Stimulated activated CD8-positive, alpha-beta memory T cell treated with anti-CD3 and anti-CD28 coated beads, Interleukin-15, amount 100 ng/mL, for 4 hours (primary cell): ENCODE measurements at places on chromosomes 2 and 18.

- DNase-seq, result no peak
These were observed 416.8 kb upstream of the MYT1L start for GRCh38 chr2:2747797-2748301.

DNA sequence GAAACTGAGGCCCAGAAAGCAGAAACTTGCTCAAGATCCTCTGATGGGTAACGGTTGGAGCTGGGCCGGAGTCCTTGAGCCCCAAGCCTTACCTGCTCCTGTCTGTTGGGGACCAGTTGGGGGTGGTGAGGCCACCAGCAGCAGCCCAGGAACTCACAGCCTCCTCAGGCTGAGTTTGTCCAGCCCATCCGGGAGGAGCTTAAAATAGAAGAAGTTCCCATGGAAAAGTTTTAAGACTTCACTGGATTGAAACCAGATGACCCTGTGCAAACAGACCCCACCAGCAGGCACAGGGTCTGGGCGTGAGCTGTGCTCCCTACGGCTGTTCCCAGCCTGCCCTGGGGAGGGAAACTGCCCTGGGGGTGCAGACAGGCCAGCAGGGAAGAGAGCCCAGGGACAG, 40.6 kb upstream of the FOSL2 start:
- no peak for DNase-seq

GRCh38 chr18:67290421-67290820, 226.1 kb downstream of the DSEL start:
- no peak for DNase-seq

GRCh38 chr2:38737925-38738324, 13.2 kb downstream of the SRSF7 start:
- no peak for DNase-seq

- DNase-seq, result no peak
These were observed 43.0 kb upstream of the ZNF804A start for GRCh38 chr2:184555352-184555751.

DNA sequence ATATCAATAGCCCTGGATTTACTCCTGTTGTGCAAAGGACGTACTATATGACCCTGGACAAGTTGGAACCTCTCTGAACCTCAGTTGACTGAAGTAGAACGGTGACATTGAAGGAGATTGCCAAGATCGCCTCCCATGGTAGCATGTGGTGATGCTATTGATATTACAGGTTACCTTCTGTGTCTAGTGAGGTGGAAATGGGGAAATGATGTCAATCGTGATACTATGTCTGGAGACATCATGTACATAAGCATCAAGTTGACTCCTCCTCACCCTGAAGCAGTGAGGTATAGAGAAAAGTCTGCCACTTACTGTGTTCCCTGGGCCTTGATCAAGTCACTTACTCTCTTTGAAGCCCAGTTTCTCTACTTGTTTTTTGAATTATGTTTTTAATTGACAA, 93.9 kb downstream of the KLF7 start:
- no peak for DNase-seq
